ENCODE measurements at places on chromosomes 12 and 14.

- DNase-seq: peak; percentile 29
These were observed 754.5 kb downstream of the C12orf50 start for GRCh38 chr12:87274594-87275245.

- no peak for DNase-seq
These were observed 8.5 kb upstream of the ASCL1 start for GRCh38 chr12:102948941-102949352.

DNA sequence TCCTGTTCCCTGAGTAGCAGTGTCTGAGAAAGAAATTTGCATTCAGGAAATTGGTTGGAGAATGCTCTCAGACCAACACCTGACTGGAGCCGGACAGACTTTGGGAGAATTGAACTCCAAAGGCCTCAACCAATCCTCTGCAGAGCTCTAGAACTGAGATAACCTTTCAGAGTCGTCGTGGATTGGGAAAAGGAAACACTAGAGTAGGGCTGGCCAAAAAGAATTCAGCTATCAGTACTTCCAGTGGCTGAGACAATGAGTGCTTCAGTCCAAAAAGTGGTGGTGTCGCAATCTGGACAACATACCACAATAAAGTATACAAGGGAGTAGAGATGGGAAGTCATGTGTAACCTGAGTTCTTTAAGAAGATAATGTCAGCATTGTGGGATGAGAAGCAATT, 377.1 kb downstream of the SLC16A7 start:
- DNase-seq: no peak

GRCh38 chr12:132945806-132946205, 10.3 kb downstream of the ZNF605 start:
- DNase-seq: no peak

GRCh38 chr12:130663514-130663913, 52.6 kb downstream of the RIMBP2 start:
- DNase-seq: no peak

DNA sequence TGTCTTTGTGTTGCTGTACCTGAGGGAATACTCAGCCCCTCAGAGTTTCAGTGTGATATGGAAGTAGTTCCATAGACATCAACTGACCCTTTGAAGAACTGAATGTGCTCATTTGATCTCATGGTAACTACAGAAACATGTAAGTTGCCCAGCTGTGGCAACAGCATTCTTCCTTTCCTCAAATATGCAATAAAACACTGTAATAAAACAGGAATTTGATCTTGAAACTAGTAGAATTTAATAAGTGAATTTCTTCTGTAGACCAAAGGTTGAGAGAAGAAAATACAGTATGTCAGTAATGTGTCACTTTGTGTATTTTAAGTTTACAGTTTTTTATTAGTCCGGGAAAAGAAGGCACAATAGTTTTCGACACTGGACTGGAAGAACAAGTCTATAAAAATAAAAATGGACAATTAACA, 31.9 kb downstream of the KCTD10 start:
- DNase-seq: no peak

- no peak for DNase-seq
These were observed 49.4 kb downstream of the GPATCH2L start for GRCh38 chr14:76201162-76201561.

GRCh38 chr12:16612647-16613046, 6.7 kb upstream of the LMO3 start:
- DNase-seq: no peak

- DNase-seq: no peak
These were observed 100.3 kb downstream of the SLCO1A2 start for GRCh38 chr12:21234395-21234794.

GRCh38 chr12:46282829-46283228, 14.0 kb upstream of the SLC38A1 start:
- DNase-seq: no peak

DNA sequence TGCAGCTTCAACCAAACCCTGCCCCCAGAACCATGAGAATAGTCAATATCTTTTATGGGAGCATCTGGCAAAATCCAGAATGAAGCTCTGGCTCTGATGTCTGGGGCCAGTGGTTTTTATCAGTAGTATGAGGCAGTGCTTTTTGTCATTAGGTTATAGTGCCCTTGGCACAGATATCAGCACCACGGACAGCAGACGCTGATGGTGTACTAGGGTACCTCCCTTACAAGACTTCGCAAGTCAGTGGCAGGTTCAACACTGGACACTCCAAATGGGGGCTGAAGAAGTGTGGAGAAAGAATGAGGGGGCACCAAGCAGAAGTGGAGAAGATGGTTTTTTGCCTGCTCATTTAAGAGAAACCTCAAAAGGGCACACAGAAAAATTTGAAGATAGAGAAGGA, 68.2 kb upstream of the E2F7 start:
- no peak for DNase-seq

GRCh38 chr14:101948666-101949216, 15.6 kb upstream of the DYNC1H1 start:
- DNase-seq: no peak

DNA sequence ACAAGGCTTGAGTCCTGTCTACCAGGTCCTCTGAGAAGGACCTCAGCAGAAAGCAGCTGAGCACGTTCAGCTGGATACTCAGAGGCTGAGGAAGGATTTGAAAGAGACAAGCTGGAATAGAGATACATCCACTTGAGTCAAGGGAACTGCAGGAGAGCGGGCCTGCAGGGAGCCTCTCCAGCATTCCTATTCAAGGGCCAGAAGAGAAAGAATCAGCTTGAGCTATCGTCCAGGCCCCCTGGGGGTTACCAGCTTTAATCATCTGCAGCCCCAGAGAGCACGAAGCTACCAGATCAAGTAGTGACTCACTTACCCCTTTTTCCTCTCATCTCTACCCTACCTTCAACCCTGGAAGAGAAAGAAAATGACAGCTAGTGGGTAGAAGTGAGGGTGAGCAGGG, 80.9 kb downstream of the NDUFA12 start:
- DNase-seq: no peak

DNA sequence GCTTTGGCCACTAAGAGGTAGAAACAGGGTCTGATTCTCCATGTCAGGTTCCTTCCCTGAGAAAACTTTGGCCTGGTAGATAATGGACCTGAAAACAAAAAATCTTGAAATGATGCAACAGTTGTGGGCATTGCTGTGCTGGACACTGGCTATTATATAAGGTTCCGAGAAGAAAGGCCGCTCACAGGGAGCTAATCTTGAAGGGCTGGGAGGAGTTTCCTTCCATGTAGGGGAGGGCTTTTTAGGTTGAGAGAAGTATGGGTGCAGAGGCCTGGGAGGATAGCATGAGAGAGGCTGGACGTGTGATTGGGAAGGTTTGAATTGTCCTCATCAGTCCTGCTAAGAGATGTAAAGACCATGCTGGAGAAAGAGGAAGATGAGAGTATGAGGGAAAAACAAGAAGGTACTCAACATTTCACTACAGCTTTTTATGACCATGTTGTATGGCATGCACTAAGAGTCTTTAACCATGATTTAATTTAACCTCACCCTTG, 11.6 kb downstream of the LRRK2 start:
- DNase-seq: no peak

- DNase-seq: no peak
These were observed 480.9 kb upstream of the TMEM132C start for GRCh38 chr12:127785986-127786590.

- peak; percentile 17 for DNase-seq
These were observed 49.2 kb downstream of the FUT8 start for GRCh38 chr14:65461730-65462129.

DNA sequence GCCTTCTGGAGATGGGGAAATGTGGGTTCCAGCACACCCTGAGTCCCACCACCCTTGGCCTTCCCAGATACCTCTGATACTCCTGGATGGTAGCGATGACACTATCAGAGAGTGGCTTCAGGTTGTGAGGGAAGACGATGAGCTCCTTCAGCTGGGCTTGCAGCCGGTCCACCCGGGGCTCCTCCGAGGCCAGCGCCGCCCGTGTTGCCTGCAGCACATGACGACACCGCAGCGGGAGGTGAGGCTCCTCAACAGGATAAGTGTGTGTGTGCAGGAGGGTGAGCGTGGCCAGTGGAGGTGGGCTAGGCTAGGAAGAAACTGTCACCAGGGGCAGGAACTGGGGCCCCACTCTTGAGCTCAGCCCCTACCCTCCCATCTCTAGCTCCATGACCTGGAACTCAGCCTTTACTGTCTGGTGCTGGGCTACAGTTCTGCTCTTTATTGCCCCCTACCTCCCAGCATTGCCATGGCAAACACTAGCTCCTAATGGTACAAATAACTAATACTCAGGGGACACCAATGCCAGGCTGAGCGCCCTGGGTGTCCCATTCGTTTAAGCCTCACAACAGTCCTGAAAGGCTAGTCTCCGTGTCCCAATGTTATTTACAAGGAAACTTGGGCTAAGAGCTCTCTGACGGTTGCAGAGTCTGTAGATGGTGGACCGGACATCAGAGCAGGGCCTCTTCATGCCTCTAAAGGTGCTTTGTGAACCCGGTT, 64.1 kb downstream of the SYNE3 start:
- no peak for DNase-seq

GRCh38 chr12:68374307-68374982, 42.3 kb upstream of the MDM1 start:
- DNase-seq: no peak

DNA sequence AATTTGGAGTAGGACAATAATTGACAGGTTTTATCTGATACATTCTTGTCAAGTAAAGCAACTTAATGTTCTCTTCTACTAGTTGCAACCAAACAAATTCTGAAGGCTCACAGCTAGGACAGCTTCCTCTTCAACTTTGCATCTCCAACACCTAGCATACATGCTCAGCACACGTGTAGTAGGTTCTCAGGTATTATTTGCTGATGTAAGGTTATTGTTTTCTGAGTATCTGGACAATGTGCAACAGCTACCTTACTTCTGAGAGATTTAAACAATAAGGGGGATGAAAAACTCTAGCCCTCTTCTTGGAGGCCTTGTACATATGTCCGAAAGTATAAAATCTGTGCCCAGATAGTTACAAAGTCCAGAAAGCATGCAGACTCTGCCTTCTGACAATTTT, 15.5 kb upstream of the FLRT2 start:
- no peak for DNase-seq

DNA sequence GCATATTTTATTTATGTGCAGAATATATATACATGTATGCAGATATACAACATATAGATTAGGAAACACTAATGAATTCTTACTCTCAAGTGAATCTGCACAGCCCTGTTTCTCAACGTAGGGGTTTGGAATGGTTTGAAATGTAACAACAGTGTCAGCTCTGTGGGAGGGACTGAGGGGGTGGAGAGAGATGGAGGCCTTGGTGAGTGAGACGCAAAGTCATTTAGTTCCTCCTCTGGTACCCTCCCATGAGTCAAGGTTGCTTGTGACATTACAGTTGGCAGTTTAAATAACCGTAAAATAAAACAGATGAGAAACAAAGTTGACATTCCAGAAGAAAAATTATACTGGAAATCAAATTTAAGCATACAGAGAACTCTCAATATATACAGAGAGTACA, 313.0 kb upstream of the PRKD1 start:
- DNase-seq: no peak

DNA sequence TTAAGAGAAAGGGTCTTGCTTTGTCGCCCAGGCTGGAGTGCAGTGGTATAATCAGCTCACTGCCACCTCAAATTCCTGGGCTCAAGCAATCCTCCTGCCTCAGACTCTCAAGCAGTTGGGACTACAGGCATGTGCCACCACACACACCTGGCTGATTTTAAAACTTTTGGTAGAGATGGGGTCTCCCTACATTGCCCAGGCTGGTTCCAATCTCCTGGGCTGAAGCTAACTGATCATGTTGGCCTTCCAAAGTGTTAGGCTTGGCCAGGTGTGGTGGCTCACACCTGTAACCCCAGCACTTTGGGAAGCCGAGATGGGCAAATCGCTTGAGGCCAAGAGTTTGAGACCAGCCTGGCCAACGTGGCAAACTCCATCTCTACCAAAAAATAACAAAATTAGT, 43.9 kb upstream of the GCH1 start:
- DNase-seq: no peak

DNA sequence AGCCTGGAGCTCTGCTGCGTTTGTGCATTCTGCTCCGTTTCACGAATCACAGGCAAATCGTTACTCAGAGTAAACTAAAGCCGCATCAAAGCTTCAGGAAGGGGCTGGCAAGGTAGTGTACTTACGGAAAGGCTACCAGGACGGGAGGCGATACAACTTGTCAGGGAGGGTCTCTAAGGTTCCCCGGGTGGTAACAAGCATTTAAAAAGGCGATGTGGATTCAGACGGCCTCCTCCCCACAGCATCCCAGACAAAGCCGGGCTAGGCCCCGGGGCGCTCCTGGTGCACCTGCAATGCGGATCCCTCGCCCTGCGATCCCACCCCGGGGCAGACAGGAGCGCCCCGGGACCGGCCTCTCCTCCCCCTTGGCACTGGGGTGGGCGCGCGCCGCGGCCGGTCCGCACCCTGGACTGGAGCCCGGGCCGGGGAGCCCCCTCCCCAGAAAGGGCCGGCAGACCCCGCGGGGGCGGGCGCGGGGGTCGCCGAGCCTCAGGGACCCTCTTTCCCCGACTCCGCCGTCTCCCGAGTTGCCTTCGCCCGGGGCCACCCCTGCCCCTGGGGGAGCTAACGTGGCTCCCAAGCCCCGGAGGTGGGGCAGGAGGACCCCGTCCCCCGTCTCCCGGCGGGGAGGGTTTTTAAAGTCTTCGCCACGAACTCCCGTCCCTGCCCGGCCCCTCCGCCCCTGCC, 718 bp downstream of the CCDC92 start:
- DNase-seq: no peak

GRCh38 chr12:3493043-3493858, 2.2 kb downstream of the PRMT8 start:
- no peak for DNase-seq

GRCh38 chr14:105257464-105257863, 9.1 kb downstream of the BTBD6 start:
- no peak for DNase-seq

- DNase-seq: no peak
These were observed 110.1 kb downstream of the EML5 start for GRCh38 chr14:88682495-88683114.

GRCh38 chr14:76497550-76498462, 121.9 kb downstream of the ESRRB start:
- no peak for DNase-seq

DNA sequence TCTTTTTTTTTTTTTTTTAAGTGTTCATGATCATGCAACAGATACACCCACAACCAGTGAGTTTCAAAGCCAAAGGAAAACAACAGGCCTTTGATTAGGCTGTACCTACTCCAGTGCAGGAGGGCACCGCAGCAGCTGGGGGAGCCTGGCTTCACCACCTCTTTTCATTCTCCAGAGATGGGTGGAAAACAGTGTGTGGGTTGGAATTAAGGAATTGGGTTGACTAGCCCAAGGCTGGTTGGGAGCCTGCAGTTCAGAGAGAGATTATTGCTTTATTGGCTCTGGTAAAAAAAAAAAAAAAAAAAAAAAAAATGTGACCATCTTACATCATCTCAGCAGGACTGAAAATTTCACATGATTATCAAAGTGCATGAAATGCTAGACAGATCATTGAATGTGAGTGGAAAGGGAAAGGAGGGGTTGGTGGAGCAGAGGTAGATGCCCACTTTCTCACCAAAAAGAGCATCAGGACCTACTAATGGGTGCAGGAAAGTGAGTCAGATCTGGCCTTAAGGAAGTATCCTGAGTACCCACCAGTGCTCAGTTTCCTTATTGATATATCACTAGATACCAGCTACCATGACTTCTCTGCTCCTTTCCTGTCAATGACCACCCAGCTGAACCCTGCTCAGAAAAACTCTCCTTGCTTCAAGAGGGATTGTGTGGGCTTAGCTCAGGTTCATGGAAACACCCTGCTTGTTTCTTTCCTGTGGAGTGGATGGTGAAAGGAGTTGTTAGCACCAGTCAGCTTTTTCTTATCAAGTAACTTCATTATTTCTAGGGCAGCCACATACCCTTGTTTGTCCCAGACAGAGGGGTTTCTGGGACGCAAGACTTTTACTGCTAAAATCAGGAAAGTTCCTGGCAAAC, 54.8 kb upstream of the DYRK2 start:
- no peak for DNase-seq

All from NCI-H446 treated with DMSO at 0.1 percent for 48 hours (cell line).